ENCODE measurements at places on chromosomes 2 and 18.
A peak's percentile ranks its signal among the peaks of the same experiment; 100 is the strongest.

GRCh38 chr2:235908826-235909225, 259.4 kb downstream of the GBX2 start:
- DNase-seq: no peak

DNA sequence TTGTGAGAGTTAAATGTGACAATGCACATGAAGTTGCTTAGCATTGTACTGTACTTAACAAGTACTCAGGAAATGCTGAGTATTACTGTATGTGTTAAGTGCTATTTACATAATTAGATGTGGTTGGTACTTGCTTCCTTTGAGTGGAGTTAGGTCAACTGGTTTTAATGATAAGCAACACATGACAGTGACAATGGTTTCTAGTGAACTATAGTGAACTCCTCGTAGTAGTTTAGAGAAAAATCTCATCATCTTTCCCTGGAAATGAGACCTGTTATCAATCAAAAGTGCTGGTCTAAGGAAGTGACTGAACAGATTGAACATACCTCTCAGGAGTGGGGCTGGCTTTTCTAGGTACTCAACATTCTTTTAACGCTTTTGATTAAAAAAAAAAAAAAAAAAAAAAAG, 29.2 kb upstream of the ZDBF2 start:
- DNase-seq: no peak

- DNase-seq: no peak
Observed at GRCh38 chr2:20378341-20378740, 27.7 kb upstream of the PUM2 start.

DNA sequence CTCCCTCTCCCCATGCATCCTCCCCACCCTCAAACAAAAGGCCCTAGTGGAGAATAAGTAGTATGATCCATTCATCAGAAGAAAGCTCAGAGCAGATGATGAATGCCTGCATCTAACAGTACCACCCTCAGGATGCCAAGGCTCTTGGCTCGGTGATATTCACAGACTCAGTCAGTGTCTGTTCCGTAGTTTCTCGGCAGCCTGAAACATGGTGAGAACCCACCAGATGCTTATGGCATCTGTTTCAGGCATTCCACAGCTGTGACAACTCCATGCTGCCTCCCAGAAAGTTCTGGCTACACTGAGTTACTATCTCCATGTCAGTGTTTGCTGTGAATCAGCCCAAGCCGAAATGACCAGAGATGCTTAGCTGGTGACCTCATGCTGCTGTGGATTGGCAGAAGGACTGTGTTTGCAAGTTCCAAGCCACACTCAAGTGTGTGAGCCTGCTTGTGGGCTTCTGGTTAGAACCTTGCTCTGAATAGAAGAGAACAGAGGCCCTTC, 83.9 kb downstream of the WDSUB1 start:
- peak; percentile 99 for DNase-seq

DNA sequence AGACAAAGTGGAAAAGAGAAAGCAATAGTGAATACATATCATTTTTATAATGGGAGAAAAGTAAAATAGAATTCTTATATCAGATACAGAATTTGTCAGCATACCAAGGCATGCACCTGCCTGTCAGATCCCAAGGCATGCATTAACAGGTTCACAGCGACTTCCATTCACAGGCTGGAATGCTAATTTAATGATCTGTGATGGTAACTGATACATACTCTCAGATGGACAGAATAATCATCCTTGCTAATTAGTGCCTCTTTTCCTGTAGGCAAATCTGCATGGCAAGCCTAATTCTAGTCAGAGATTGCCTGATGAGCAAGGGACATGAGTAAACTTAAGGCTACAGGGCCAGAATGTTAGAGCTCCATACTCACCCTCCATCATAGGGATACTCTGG, 76.1 kb downstream of the PRKRA start:
- no peak for DNase-seq
